ENCODE measurements at places on chromosomes 2 and 18. TPM values are rescaled to one million over a fixed set of nuclear protein-coding genes. Genes with fewer than 3 reads are reported as not detected.

Gene DNAH6
- 4.9 TPM for total RNA-seq

Gene IL1F10
- not detected for total RNA-seq

Gene FEV
- total RNA-seq = not detected

Gene STRN
- total RNA-seq = 24.1 TPM

Gene RAD51AP2
- 0.82 TPM for total RNA-seq

Gene ANKRD30B
- total RNA-seq = 3.3 TPM

Gene AGBL5
- 13.5 TPM for total RNA-seq

Gene GPAT2
- total RNA-seq = 2.0 TPM

Gene ASPRV1
- 2.0 TPM for total RNA-seq

Gene RIT2
- 29.3 TPM for total RNA-seq

Gene LYG1
- 0.41 TPM for total RNA-seq

Gene PTPRN
- total RNA-seq = 24.5 TPM

Gene MAP3K19
- total RNA-seq = 0.41 TPM

Gene LRP1B
- total RNA-seq = 84.0 TPM

Gene G6PC2
- total RNA-seq = not detected

Gene SPATA3
- not detected for total RNA-seq

Gene GNAL
- total RNA-seq = 92.9 TPM

Gene FBXO48
- 0.82 TPM for total RNA-seq

Gene COLEC11
- total RNA-seq = 0.41 TPM

Gene TMEM200C
- 23.2 TPM for total RNA-seq

Gene TEX44
- not detected for total RNA-seq

Gene KLHL41
- total RNA-seq = 4.1 TPM

Gene MTCL1
- 15.9 TPM for total RNA-seq

Gene HOXD13
- total RNA-seq = not detected

Gene KIF1A
- 146 TPM for total RNA-seq

Gene SLC23A3
- total RNA-seq = under 0.01 TPM

Gene CHRNG
- not detected for total RNA-seq

Gene C2orf15
- total RNA-seq = 4.5 TPM

Gene RNU2-63P
- total RNA-seq = not detected

Gene DAW1
- 1.2 TPM for total RNA-seq

Gene ANXA4
- 2.4 TPM for total RNA-seq

Gene UGT1A4
- total RNA-seq = not detected

Gene ANKRD30BL
- 12.6 TPM for total RNA-seq

Gene AAMP
- 98.2 TPM for total RNA-seq

Gene RNF138
- 77.9 TPM for total RNA-seq

Gene UGT1A3
- not detected for total RNA-seq

Gene MAB21L4
- not detected for total RNA-seq

Gene TXNL4A
- total RNA-seq = 39.1 TPM

Gene RALB
- total RNA-seq = 39.9 TPM

Gene NTSR2
- 0.82 TPM for total RNA-seq

Gene CXCR2
- under 0.01 TPM for total RNA-seq
